GF-D8 (cell line): ENCODE measurements at places on chromosomes 2 and 18.

DNA sequence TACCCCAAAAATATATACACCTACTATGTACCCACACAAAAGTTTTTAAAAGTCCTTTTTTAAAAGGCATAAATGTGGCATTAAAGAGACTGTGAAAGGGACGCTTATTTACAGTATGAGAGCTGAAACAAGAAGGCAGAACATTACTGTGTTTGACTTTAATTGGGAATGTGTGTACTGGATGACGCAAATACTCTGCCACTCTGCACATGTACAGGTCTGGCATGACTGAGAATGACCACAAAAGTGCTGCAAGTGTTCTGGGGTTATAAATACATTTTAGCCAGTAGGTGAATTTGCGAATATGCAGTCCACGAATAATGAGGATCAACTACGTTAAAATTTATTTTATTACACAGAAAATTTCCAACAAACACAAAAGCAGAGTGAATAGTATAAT, 11.4 kb downstream of the DARS1 start:
- DNase-seq = no peak

GRCh38 chr18:32271672-32272208, 81.9 kb downstream of the MEP1B start:
- no peak for DNase-seq

- DNase-seq = no peak
Observed at GRCh38 chr2:78035804-78036203, 513.6 kb upstream of the LRRTM4 start.

GRCh38 chr2:221073326-221074049, 498.6 kb downstream of the EPHA4 start:
- DNase-seq = no peak

DNA sequence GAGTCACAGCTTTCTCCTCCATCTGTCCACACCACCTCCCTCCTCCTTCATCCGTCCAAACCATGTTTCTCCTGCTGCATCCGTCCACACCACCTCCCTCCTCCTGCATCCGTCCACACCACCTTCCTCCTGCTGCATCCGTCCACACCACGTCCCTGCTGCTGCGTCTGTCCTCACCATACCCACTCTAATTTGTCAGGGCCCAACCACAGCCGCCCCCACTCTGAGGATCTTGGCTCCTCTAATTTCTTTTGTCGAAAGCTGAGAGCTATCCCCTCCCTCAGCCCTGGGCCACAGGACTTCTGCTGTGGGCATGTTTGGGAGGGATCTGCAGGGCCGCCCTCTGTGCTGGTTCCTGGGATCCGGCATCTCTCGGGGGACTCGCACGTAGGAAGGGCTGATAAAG, 67.4 kb downstream of the TPO start:
- DNase-seq = no peak

DNA sequence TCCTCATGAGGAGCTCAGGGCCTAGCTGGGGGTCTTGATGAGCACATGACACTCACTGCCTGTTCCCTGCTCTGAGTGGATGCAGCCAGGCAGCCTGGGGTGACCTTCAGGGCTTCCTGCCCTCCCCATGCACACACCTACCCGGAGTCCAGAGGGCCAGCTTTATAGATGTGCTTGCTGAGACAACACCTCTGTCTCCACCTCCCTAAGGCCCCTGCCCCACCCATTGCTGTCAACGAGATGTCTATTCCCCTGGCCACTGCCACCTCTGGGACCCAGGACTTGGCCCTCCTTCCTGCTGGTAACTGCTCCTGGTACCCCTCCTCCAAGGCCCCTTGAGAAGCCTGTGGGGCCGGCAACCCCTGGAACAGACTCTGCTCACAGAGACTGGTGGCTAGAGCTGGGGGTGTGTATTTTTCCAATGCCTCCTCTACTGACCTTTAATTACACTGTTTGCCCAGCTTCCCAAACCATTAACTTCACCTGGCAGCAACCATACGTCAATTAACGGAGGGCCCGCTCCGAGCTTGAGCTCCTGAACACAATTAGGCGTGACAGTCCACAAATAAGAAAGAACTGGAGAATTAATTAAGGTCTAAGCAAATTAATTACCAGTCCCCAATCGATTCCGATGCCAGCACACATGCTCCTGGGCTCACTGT, 66.3 kb downstream of the EMX1 start:
- DNase-seq = no peak

DNA sequence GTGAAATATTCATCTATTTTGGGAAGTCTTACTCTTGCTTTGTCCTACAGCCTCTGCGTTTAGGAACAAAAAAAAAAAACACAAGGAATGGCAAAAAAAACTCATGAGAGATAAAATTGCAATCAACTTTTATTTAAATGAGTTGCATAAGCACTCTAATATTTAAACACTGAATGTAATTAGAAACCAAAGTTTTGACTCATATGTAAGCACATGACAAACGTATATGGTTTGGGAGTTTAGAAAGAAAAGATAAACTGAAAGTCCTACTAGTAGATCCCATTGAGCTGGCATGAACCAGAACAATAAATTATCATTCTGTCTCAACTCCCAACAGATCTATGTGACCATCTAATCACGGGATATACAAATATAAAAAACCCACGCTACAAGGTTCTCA, 44.8 kb downstream of the REV1 start:
- DNase-seq = no peak

DNA sequence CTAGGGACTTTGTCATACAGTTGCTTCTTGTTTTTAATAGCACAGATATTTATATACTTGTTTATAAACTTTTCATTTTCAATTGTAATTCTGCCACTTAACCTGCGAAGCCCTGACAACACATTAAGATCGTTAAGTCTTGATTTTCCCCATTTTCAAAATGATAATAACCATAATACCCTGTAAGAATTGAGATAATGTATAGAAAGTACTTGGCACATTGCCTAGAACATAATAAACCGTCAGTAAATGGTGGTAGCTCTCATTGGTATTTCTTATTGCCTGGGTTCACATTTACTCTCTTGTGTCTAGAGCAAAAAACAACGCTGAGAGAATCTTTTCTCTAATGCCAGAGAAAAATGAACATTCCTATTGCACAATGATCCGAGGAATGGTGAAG, 18.6 kb downstream of the PTCD3 start:
- no peak for DNase-seq

- DNase-seq = no peak
Observed at GRCh38 chr2:237171881-237172280, 86.2 kb downstream of the COPS8 start.

DNA sequence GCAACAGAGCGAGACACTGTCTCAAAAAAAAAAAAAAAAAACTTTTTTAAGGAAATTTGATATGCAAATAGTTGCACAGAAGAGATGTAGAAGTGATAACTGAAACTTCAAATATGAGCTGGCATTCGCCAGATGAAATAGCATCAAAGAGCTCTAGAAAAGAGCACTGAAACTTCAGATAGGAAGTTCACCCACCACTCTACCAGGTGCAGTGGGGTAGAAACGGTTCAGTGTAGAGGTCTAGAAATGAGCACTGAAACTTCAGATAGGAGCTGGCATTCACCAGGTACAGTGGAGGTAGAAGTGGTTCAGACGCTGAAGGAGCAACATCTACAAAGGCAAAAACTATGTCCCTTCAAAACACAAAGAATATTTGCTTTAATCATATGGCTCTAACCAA, 9.0 kb upstream of the ONECUT2 start:
- DNase-seq = no peak

DNA sequence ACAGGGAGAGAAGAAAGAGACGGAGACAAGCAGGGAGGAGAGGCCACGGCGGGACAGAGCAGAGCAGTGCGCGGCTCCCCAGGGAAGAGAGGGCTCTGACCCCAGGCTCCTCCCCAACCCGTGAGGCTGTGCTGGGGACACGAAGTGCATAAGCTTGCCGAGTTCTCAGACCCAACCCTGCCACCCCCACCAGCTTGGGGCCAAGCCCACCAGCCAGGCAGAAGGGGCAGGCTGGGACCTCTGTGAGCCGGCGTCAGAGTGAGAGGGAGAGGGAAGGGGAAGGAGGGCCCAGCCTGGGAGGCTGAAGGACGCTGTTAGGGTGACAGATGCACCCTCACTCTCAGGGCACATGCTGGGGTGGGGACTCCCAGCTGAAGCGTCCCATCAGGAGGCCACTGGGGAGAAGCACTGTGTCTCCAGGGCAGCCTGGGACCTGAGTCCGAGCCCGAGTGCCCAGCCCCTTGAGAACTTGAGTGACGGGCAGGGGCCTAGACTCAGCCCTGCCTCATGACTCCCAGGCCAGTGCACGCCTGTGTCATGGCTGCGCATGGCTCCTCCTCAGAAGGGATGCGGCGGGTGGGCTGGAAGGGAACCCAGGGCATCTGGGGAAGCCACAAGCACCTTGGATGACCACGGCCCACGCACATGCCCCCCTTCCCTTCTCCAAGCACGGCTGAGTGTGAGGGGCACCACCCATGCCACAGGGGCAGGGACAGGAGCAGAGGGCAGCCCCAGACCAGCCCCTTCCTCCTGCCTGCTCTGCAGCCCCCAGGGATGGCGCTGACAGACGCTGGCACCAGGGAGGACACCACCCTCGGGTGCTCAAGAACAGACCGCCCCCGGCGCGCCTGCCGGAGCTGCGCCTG, 31.0 kb downstream of the MTERF4 start:
- DNase-seq = no peak

- no peak for DNase-seq
Observed at GRCh38 chr2:20530520-20530919, 83.6 kb downstream of the RHOB start.

GRCh38 chr2:70091816-70092215, 4.5 kb downstream of the PCBP1 start:
- DNase-seq = no peak

DNA sequence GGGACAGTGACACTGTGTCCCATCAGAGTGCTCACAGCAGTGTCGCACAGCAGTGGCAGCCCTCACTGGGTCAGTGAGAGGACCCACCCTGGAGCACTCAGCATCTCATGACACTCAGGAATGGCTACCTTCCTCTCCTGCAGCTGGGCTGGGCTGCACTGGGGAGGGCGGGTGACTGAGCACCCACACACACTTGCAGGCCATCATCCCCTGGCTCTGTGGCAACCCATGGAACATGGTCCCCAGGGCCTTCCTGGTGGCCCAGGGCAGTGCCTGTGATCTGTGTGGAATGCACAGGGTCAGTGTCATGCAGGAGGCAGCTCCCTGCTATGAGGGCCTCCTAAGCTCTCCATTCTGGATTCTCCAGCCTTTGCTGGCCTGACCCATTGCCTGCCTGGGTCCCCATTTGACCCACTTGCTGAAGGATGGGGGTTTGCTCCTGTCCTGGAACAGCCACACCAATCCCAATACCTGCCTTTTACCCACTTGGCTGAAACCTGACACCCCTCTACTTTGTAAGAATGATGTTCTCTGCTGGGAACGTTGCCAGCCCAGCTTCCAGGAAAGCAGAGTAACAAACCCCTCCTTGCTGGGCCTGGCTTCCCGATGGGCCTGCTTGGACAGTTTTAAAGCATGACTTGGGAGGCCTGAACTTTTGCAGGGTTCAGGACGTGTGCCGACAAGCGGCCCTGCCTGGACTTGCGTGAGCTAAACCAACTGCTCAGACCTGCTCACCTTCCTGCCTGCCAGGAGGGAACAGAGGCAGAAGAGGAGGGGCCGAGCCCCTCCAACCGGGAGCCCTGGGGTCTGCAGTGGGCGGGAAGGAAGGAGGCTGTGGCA, 13.7 kb downstream of the HS6ST1 start:
- DNase-seq = no peak
